ENCODE measurements at places on chromosomes 3 and 15.
A peak's percentile ranks its signal among the peaks of the same experiment; 100 is the strongest.

GRCh38 chr3:132625613-132626012, 28.5 kb downstream of the ACKR4 start:
- DNase-seq, result peak; percentile 55

GRCh38 chr3:21073561-21073960, 677.4 kb downstream of the ZNF385D start:
- no peak for DNase-seq

GRCh38 chr15:80467311-80467714, 63.1 kb downstream of the ARNT2 start:
- no peak for DNase-seq

DNA sequence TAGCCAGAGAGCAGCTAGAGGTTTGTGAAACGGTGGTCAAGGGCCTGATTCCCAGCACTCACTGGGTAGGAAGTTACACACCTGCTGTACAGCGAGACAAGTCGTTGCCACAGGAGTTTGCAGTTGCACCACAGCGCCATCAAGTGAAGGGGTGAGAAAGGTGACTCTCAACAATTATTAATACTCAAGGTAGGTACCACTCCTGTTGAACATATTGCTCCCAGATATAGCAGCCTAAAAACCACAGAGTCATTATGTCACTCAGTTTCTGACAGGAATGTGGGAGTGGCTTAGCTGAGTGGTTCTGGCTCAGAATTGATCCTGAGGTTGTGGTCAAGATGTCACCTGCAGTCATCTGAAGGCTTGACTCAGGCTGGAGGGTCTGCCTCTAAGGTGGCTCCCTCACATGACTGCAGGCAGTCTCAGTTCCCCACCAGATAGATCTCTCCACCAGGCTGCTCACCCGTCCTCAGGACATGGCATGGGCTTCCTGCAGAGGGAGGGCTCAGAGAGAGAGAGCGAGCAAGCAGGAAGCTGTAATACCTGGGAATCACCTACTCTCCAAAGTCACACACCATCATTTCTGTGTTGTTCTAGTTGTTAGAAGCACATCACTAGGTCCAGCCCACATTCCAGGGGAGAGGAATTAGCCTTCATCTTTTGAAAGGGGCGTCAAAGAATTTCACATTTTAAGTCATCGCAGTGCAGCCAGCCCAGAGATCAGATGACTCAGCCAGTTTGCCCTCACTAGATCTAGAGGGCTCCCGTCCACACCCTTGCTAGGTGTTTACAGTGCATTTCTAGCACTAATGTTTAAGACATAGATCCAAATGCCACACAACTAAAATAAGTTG, 17.0 kb upstream of the ANO10 start:
- DNase-seq, result peak; percentile 37

GRCh38 chr15:65629548-65629947, 7.8 kb downstream of the SLC24A1 start:
- no peak for DNase-seq
